ENCODE measurements at places on chromosomes 3 and 15.

DNA sequence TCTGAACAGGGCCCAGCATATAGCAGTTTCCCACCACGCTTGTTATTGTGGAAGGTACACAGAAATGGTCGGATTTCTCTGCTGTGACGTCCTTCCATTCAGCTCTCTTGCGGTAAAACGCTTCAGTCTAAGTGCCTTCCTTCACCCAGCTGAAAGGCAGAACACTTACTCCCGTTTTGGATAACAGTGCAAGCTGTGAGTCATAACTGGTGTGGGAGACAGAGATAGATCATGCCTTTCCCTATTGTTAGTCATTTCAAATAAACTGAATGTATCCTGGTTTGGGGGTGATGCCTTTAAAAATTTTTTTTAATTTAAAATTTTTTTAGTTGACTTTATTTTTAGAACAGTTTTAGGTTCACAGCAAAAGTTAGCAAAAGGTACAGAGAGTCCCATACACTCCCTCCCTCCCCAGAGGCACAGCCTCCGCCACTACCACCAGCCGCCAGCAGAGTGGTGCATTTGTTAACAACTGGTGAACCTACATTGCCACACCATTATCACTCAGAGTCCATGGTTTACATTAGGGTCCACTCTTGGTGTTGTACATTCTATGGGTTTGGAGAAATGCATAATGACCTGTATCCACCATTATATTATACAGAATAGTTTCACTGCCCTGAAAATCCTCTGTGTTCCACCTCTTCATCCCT, 94.9 kb upstream of the NSMCE3 start:
- DNase-seq, result no peak

DNA sequence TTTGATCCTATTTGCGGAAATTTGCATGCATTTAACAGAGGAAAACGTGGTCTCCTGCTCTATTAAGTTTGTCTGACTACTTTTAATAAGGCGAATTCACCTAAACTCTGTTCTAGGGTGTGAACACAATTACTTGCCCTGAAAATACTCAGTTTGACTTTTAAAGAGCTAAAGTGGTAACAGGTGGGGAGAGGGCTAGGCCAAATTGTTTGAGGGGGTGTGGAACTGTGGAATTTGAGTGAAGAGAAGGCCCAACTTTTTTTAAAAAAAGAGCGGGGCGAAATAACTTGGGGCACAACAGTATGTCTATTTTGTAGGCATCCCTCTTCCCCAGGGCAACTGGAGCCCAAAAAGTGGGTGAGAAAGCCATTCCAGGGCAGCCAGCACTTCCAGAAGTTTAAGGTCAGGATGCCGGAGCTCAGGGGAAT, 580 bp upstream of the FXR1 start:
- no peak for DNase-seq

- DNase-seq, result no peak
Observed at GRCh38 chr3:178483704-178484103, 52.5 kb upstream of the KCNMB2 start.

GRCh38 chr3:156808025-156808424, 18.1 kb upstream of the LEKR1 start:
- DNase-seq, result no peak

- no peak for DNase-seq
Observed at GRCh38 chr3:179088306-179088705, 16.7 kb upstream of the ZMAT3 start.

DNA sequence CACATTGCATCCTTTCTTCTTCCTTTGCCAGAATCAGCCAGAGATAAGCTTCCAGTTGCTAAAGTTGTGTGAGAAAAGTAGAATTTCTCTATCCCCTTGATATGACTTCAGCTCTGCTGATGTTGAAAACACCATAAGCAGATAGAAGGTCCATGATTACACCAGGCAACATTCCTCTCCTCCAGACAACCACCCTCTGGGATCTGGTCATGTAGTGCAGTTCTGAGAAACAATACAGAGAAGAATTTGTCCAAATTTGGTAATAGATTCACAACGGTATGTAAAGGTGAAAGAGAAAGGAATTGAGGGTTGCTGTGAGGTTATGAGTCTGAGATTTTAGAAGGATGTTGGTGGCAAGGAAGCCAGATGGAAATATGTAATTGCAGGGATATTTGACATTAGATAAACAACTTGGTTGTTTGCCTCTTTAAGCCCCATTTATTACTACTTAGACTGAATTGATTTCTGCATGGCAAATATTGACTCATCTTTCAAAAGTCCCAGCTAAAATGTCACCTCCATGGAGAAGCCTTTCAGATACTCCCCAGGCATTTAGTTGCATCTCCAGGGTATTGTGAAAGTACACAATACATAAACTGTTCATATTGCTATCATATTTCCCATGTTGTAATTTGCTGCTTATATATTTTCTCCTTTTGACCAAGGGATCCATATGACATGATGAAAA, 134.9 kb downstream of the GAP43 start:
- DNase-seq, result no peak

DNA sequence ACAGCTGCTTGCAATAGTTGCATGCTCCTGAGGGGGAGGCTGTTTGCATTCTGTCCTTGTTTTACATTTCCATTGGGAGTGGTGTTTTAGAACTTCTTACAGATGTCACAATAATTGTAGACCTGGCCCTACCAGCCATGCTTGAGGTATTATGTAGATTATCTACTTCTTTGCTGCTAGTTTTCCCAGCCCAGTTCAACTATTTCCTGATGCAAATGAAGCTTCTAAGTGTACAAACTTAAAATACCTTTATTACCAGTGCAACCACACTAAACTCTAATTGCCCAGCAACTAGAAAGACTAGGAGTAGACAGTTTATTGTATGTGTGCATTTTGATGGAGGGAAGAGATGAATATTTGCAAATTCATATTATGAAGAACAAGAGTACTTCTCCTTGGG, 104.9 kb upstream of the MYZAP start:
- DNase-seq, result no peak

- DNase-seq, result no peak
Observed at GRCh38 chr15:65006876-65007275, 17.2 kb upstream of the SPG21 start.

GRCh38 chr3:141878326-141878725, 1.9 kb downstream of the ATP1B3 start:
- no peak for DNase-seq

- no peak for DNase-seq
Observed at GRCh38 chr3:156400062-156400461, 154.9 kb downstream of the SSR3 start.

DNA sequence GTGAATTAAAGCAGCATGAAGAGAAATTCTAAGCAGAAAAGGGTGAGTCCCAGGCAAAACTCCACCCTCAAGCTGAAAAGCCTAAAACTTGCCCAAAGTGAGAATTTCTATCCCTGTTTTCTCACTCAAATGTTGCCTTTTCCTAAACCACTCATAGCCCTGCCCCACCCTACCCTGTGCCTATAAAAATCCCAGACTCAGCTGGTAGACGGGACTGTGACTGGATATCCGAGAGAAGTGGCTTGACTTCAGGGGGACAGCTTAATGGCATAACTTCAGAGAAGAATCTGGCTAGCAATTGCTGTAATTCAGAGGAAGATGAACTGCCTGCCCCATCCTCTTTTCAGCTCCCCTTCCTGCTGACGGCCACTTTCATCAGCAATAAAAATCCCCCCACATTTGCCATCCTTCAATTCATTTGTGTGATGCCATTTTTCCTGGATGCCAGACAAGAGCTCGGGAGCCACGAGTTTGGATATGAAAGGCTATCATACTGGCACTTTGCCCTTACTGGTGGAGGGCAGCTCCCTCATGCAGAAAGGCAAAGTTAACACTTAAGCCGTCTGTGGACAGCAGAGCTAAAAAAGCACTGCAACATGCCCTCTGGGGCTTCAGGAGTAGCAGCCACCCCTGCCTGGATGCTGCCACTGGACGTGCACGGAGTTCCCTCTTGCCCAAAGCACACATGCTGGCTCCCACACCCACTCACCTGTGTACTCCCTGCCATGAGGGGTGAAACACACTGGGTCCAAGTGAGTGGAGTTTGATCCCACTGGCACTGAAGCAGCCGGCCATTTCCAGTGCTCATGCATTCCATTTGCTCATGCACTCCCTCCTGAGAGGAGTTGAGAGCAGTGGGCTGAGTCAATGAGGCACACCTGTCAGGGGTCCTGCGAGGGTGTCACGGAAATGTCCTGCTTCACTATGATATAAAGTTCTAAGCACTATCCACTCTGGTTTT, 670.6 kb downstream of the PLOD2 start:
- no peak for DNase-seq

DNA sequence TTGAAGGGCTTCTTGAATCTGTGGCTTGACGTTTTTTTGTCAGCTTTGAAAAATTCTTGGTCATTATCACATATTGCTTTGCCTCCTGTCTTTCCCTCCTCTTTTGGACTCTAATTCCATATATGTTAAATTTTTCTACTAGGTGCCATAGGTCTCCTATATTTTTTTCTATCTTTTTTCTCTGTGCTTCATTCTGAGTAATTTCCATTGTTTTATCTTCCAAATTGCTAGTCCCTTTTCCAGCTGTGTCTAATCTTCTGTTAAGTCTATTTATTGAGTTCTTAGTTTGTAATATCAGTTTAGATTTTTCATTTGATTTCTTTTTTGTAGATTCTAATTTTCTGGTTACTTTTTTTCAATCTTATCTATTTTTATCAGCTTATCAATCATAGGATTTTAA, 53.7 kb downstream of the CHST2 start:
- no peak for DNase-seq

GRCh38 chr3:16887130-16887529, 2.4 kb downstream of the PLCL2 start:
- DNase-seq, result no peak

DNA sequence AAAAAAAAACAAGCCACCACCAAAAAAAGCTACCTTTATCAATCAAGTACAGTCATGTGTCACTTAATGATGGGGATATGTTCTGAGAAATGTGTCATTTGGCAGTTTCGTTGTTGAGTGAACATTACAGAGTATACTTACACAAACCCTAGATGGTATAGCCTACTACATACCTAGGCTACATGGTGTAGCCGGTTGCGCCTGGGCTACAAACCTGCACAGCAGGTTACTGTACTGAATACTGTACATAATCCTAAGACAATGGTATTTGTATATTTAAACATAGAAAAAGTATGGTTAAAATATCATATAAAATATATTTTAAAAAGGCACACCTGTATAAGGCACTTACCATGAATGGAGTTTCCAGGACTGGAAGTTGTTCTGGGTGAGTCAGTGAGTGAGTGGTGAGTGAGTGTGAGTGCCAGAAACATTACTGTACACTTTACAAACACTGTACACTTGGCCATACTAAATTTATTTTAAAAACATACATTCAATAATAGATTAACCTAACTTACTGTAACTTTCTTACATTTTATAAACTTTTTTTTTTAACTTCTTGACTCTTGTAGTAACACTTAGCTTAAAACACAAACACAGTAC, 25.9 kb upstream of the JMJD7 start:
- DNase-seq, result no peak

DNA sequence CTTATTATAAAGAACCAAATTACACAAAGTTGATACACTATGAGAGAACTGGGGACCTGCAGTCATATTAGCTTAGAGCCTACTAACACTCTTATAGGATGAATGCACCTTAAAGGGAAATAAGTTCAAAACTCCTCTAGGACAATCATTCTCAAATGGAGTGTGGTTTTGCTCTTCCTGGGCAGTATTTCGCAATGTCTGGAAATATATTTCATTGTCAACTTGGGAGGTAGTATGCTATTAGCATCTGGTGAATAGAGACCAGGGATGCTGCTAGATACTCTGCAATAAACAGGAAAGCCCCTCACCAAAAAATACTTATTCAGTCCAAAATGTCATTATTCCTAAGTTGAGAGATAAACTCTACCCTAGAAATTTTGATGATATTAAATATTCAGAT, 451.4 kb upstream of the ARPP21 start:
- DNase-seq, result no peak

DNA sequence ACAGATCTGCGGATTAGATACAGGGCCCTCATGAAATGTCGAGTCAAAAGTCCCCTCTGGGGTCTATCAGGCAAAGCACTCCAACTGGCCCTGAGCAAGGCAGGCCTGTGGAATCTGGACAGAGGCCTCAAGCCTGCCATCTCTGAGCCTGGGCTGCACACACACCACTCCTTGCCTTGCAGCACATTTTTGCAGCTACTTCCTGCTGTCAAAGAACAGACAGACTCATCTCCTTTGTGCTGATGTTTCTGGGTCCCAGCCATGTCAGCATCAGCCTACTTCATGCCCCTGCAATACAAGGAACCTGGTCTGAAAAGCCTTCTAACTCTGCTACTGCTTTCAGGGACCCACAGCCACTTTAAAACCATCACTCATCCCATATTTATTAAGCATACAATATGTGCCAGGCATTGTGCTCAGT, 60.6 kb upstream of the IL12A start:
- no peak for DNase-seq

GRCh38 chr15:94968133-94968532, 736.8 kb downstream of the MCTP2 start:
- DNase-seq, result no peak
